Fibroblast of lung (primary cell): ENCODE measurements at places on chromosomes 3 and 15. TPM values are rescaled to one million over a fixed set of nuclear protein-coding genes. Genes with fewer than 3 reads are reported as not detected.

The ZBED2 gene
- total RNA-seq: not detected in 2 replicates

The MAGEL2 gene
- total RNA-seq: under 0.01 TPM in 2 replicates

The CTDSPL gene
- total RNA-seq: 31.8 and 34.0 TPM in 2 replicates

The UCN2 gene
- 0.26 and 0.66 TPM in 2 replicates for total RNA-seq

The FSD2 gene
- not detected in 2 replicates for total RNA-seq

The SOX14 gene
- not detected in 2 replicates for total RNA-seq

The DUOXA2 gene
- not detected in 2 replicates for total RNA-seq

The P2RY14 gene
- not detected in 2 replicates for total RNA-seq

The GOLGA8N gene
- total RNA-seq: 3.6 TPM in 2 replicates

The DLL4 gene
- total RNA-seq: under 0.01 TPM in 2 replicates

The MYO5C gene
- total RNA-seq: under 0.01 TPM in 2 replicates

The PLA1A gene
- under 0.01 and 0.26 TPM in 2 replicates for total RNA-seq

The AVEN gene
- 19.2 and 24.7 TPM in 2 replicates for total RNA-seq

The ACAN gene
- total RNA-seq: under 0.01 TPM in 2 replicates

The CAPN3 gene
- total RNA-seq: 1.8 and 3.6 TPM in 2 replicates

The SPINK8 gene
- total RNA-seq: not detected in 2 replicates

The ANO10 gene
- total RNA-seq: 96.8 and 138 TPM in 2 replicates

The VEPH1 gene
- 21.1 and 34.7 TPM in 2 replicates for total RNA-seq

The RASGRF1 gene
- not detected in 2 replicates for total RNA-seq

The AGBL1 gene
- total RNA-seq: not detected in 2 replicates

The SEC22C gene
- 60.4 and 86.0 TPM in 2 replicates for total RNA-seq

The MAP3K13 gene
- 13.4 and 15.0 TPM in 2 replicates for total RNA-seq

The GMNC gene
- under 0.01 and 0.50 TPM in 2 replicates for total RNA-seq

The ERICH6 gene
- under 0.01 TPM in 1 of 2 replicates, not detected in the other for total RNA-seq

The GABRA5 gene
- total RNA-seq: not detected in 2 replicates

The SELENOS gene
- 59.8 and 66.2 TPM in 2 replicates for total RNA-seq

The ZKSCAN7 gene
- total RNA-seq: 8.5 and 13.2 TPM in 2 replicates

The BFSP2 gene
- not detected in 2 replicates for total RNA-seq

The VGLL3 gene
- total RNA-seq: 41.1 and 53.7 TPM in 2 replicates

The TCTA gene
- 14.4 and 34.5 TPM in 2 replicates for total RNA-seq

The PLA2G4B gene
- 0.99 and 1.3 TPM in 2 replicates for total RNA-seq

The ACKR4 gene
- 1.8 and 14.9 TPM in 2 replicates for total RNA-seq

The FYTTD1 gene
- 32.6 and 44.3 TPM in 2 replicates for total RNA-seq

The MINAR1 gene
- 0.26 and 0.33 TPM in 2 replicates for total RNA-seq

The SLC12A1 gene
- total RNA-seq: not detected in 2 replicates

The PP2D1 gene
- not detected in 2 replicates for total RNA-seq

The PRC1 gene
- total RNA-seq: 9.2 and 57.8 TPM in 2 replicates

The ZNF148 gene
- 33.6 and 41.3 TPM in 2 replicates for total RNA-seq

The C3orf85 gene
- total RNA-seq: not detected in 2 replicates

The MYZAP gene
- total RNA-seq: 0.17 TPM in 1 of 2 replicates, not detected in the other

The FBXO40 gene
- not detected in 2 replicates for total RNA-seq

The PLS1 gene
- total RNA-seq: 0.51 and 0.83 TPM in 2 replicates

The LRRK1 gene
- total RNA-seq: 8.7 and 12.2 TPM in 2 replicates

The TGM5 gene
- total RNA-seq: under 0.01 TPM in 1 of 2 replicates, not detected in the other

The MFGE8 gene
- total RNA-seq: 160 and 263 TPM in 2 replicates

The ADAMTSL3 gene
- 0.17 and 0.26 TPM in 2 replicates for total RNA-seq

The FOXL2 gene
- under 0.01 TPM in 2 replicates for total RNA-seq
